GM23338 (cell line): ENCODE measurements at places on chromosomes 7 and 10.
A peak's percentile ranks its signal among the peaks of the same experiment; 100 is the strongest.

DNA sequence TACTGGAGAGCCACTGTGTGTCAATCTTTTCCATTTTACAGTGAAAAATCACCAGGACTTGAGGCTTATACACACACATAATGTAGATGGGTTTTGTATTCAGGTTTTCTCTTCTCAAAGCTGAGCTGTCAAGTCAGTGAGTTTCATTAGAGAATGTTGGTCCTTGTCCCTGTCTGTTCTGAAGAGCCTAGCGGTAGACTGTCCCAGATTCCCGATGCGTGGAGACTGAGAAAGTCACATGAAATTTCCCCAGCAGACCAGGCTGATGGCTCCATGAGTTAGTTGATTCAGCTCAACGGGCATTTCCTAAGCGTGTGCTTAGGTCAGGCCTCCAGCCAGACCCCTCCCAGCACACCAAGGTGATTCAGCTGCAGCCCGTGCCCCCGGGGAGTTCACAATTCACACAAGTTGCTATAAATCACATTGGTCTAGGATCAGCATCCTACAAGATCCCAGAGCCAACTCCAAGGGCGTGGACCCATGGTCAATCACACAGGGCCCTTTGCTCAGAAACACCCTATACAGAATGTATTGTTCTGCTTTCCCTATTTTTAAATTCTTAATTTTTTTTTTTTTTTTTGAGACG is 17.2 kb downstream of the CHST15 start:
- DNase-seq = no peak

DNA sequence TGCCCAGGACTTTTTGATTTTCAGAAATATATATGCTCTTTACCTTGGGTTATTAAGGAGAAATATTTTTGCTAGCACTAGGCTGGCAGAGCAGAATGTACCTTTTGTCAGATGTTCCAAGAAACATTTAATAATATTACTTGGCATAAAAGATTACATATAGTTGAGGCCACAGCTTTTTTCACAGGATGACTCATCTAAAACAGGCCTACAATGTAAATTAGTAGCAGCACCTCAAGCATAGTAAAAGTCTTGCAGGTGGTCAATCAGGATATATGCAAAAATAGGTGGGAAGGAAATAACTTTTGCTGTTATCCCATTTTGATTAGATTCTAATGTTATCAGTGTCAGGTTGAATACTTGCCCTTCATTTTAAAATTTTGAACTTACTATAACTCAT is 14.9 kb upstream of the ITGB1 start:
- DNase-seq = no peak

GRCh38 chr10:104197364-104197763 is 34.8 kb downstream of the CFAP43 start:
- DNase-seq = no peak

DNA sequence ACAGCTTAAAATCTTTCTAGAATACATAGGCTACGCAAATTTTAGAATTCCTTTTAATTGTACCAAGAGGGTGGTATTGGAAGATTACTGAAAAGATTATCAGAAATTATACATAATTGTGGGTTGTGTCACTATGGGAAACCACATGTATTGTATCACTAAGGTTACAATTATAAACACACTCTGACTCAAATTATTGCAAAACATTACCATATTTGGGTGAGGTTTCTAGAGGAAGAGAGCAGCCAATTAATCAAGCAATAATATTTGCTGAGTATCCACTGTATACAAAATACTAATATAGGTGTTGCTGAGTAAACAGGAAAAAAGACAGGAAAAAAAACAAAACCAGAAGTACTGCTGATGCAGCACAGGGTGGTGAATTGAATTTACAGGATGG is 3.1 kb upstream of the CAPZA2 start:
- no peak for DNase-seq

DNA sequence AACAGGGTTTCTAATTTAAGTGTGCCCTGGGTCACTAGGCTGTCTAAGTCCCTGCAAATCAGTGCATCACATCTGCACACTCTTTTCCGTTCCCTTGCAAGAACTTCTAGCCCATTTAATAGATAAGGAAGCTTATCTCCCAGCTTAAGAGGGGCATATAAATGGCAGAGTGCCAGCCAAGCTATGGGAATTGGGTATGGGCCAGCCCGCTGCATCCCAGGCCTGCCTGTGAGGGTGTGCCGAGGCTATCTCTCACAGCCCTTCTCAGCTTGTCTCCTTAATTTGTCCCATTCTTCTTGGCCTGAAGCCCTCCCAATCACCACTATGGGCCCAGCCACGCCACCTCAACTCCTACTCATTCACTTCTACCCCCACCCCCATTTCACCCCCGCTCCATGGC is 14.7 kb downstream of the AQP1 start:
- no peak for DNase-seq

GRCh38 chr10:121519901-121520493 is 78.2 kb downstream of the FGFR2 start:
- DNase-seq = no peak

GRCh38 chr10:99329304-99329553 is at the start of gene CNNM1:
TSS of gene CNNM1 (plus strand) at chr10:99329356. CDS start at chr10:99329388, 32 bp downstream.
- peak; percentile 73 for DNase-seq

- DNase-seq = peak; percentile 49
Measured at GRCh38 chr10:21524526-21525366, 736 bp downstream of the SKIDA1 start.

- DNase-seq = no peak
Measured at GRCh38 chr7:138887085-138887710, 89.2 kb upstream of the ATP6V0A4 start.

DNA sequence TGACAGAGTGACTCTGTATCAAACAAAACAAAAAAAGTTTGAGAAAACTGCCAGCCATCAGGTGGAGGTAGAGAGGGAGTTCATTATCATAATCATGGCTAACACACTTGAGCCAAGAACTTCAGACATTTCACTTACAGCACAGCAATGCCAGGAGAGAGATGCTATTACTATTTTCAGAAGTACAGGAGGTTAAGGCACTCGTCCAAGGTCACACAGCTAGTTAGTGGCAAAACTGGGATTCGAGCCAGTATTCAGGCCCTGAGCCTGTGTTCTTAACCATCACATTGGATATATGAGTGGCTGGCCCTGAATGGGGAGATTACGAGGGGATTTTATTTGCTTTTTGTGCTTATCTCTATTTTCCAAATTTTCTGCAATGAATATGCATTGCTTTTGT is 24.8 kb upstream of the UNC5B start:
- no peak for DNase-seq

DNA sequence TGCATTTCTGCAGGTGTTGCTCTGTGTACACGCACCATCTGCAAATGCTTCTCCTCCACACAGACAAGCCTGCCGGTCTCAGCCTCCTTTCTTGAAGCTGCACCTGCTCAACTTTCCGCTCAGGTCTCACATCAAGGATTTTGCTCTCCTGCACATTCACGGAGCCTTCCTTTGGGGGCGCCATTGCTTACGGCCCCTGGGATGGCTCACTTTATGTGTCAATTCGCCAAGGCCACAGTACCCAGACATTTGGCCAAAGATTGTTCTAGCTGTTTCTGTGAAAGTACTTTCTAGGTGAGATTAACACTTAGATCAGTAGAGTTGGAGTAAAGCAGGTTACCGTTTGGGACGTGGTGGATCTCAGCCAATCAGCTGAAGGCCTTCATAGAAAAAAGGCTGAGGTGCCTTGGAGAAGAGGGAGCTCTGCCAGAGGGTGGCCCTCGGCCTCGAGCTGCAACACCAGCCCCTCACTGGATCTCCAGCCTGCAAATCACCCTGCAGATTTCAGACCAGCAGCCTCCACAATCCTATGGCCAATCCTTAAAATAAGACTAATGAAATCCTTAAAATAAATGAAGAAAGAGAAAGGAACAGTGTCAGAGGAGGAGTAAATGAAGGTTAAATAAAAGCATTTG is 39.9 kb upstream of the PPP2R2D start:
- peak; percentile 71 for DNase-seq

DNA sequence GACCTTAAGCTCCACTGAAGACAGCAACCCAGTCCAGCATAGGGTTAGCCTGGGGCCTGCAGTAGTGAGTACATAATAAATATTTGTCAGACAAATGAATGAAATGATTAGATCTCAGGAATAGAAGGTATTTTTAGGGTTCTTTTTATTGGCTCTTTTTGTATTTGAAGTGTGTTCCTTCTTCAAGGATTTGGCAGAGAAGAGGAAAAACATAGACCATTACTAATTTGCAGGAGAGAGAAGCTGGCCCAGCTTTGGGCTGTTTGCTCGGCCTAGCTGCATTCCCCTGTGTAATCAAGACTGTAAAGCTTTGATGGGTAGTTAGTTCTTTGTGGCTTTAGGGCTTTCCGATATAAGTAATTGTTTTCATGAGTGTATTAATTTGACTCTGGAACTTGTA is 64.2 kb downstream of the CNNM2 start:
- no peak for DNase-seq

GRCh38 chr7:130515315-130516040 is 23.6 kb downstream of the MEST start:
- no peak for DNase-seq

DNA sequence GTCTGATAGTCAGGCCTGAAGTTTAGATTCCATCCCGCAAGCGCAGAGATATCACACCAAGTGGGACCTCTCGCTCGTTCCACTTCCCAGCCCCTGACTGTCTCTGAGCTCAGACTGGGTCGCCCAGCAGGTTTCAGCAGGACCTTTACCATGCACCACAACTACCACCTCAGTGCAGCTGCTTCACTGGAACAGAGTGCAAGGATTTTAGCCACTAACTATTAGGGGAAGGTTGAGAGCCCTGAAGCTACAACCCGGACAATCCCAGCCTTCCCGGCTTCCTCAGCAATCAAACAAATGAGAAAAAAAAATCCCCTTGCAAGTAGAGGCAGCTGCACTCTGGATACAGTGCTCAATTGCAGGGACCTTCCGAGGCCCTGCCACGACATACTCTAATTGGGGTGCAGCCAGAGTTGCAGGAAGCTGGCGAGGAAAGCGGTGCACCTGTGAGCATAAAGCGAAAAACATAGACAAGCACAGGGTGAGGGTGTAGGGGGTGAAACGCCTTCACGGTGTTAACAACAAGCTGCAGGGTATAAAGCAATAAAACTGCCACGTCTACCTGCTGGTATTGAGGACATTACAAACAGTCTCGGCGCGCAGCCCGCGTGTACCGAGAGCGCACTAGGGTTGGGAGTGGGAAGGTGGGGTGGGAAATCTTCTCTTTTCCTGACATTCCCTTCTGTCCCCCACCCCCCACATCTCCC is 2.6 kb upstream of the DLX6 start:
- peak; percentile 35 for DNase-seq

DNA sequence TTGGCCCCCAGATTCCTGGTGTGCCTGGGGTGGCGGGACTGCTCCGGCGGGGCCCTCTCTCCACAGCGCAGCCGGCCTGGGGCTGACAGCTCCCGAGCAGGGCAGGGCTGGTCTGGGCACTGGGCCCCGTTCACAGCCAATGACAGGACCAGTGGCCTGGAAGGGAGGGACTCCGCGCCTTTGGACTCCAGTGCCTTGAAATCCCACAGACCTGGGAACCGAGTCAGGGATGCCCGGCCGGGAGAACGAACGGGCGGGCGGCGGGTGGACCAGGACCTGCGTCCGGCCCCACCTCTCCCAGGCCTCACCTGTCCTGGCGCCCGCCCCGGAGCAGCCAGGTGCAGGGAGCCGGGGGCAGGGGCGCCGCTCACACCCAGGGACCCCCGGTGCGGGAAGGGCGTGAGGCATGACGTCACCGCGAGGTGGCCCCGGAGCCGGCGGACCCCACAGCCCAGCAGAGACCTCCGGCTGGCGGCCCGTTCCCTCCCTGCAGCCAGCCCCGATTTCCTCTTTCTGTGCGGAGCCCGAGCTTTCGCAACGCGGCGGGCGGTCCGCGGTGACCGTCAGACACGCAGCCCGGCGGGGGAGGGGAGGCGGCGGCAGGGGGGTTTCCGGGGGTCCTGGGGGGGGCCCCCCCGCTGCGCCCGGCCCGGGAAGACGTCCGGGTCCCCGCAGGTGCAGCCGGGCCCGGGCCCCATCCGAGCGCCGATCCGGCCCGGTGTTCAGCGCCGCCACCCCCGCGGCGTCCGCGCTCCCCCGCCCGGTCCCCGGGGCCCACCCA is 743 bp downstream of the ADAP1 start:
- DNase-seq = peak; percentile 78

DNA sequence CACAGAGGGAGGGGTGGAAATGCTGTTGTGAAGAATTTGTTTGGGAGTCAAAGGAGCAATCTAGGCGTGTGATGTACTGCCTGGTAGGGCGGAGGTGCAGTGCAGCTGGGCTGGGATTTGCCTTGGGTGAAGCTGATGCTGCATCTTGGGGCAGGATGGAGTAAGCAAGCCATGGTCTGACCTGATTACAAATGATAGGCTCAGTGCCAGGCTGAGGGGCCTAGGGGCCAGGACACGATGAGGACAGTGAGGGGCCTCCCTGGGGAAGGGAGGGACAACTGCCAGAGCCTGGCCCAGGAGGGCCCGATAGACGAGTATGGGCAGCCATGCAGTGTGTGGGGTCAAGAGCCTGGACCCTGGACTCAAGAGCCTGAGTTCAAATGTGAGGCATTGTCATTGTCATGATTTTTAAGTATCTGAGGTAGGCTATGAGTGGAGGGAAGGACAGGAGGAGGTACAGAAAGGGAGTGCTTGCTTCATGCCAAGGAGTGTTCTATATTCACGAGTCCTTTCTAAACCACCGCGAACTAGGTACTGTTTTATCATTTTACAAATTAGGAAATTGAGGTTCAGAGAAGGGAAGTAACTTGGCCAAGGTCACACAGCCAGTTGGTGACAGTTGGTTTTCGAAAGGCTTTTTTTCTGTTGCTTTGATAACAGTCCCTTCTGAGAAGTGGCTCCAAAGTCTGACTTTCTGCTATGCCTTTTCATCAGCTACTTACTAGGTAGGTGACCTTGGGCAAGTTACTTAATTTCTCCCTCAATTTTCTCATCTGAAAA is 29.7 kb downstream of the HIF1AN start:
- DNase-seq = no peak

GRCh38 chr10:29959586-29959985 is 99.8 kb downstream of the JCAD start:
- no peak for DNase-seq

DNA sequence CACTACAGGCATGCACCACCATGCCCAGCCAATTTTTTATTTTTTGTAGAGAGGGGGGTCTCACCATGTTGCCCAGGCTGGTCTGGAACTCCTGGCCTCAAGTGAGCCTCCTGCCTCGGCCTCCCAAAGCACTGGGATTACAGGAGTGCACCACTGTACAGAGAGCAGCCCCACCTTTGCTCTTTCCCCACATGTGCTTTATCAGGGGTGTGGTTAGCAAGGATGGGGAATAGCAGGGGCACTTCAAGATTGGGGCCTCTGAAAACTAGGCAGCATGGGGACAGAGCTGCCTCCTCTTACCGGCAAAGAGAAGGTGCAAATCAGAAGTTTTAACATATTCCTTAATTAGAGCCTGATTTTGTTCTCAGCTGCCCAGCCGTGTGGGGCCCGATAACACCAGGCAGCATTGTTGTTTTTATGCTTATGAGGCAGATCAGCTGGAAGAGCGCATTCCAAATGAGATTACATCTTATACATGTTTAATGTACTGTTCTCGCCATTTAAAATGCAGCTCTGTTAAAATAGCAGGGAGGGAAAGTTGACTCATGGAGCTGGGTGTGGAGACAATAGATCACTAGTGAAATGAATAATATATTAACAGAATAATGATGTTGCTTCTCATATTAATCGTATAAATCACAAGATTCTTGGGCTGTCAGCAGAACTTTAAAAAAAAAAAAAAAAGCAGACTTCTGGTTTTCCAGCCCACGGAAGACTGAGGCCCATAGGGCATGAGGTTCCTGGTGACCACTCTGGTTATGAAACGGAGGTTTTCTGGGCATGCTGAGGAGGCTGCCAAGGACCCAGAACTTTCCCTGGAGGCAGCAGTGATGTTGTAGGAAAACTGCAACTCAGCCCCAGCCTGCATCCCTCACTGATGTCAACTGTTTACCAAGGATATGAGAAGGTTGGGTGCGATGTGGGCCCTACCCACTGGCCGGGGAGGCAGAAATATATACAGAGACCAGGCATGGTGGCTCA is 62.5 kb downstream of the TMEM130 start:
- no peak for DNase-seq

- DNase-seq = no peak
Measured at GRCh38 chr10:6310977-6311376, 108.2 kb downstream of the PFKFB3 start.
